Endodermal cell (in vitro differentiated cells): ENCODE measurements at places on chromosomes 2 and 18. TPM values are rescaled to one million over a fixed set of nuclear protein-coding genes. Genes with fewer than 3 reads are reported as not detected.

Gene SERPINB10
- not detected in 3 replicates for total RNA-seq

GRCh38 chr2:56267415-56267788 is 83.6 kb downstream of the CCDC85A start:
- H3K27ac ChIP-seq: no peak overlapping the region
- DNase-seq: no peak
- peaks cover 39% of the 10 kb centered on the region for H3K27me3 ChIP-seq
- no peaks in the 10 kb centered on the region for H3K36me3 ChIP-seq
- no peak overlapping the region for H3K4me3 ChIP-seq

DNA sequence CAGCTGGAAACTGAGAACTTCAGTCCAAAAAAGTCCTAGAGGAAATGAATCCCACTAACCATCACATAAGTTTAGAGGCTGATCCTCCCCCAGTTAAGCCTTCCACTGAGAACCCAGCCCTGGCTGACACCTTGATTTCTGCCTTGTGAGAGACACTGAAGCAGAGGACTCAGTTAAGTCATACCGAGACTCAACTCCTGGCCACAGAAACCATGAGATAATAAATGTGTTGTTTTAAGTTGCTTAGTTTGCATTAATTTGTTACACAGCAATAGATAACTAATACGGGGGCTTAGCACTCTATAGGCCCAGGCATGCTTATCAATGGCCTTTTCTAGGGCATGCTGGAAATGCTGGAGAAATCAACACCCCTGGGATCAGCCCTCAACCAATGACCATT is 3.4 kb upstream of the ADD2 start:
- DNase-seq: no peak
- peaks cover 21% of the 10 kb centered on the region for H3K27me3 ChIP-seq
- no peaks in the 10 kb centered on the region for H3K4me1 ChIP-seq
- H3K36me3 ChIP-seq: no peaks in the 10 kb centered on the region

Gene CD226
- 0.15 TPM in 1 of 3 replicates, not detected in the others for total RNA-seq

- H3K27ac ChIP-seq: no peak overlapping the region
- no peak for DNase-seq
- no peaks in the 10 kb centered on the region for H3K27me3 ChIP-seq
- no peak overlapping the region for H3K4me3 ChIP-seq
These were observed 21.4 kb downstream of the MGAT5 start for GRCh38 chr2:134275058-134275862.
